Stimulated activated CD4-positive, alpha-beta T cell treated with anti-CD3 and anti-CD28 coated beads, Interleukin-1b, Interleukin-23, amount 100 ng/mL, for 1 hour (primary cell): ENCODE measurements at places on chromosomes 13 and 19.

DNA sequence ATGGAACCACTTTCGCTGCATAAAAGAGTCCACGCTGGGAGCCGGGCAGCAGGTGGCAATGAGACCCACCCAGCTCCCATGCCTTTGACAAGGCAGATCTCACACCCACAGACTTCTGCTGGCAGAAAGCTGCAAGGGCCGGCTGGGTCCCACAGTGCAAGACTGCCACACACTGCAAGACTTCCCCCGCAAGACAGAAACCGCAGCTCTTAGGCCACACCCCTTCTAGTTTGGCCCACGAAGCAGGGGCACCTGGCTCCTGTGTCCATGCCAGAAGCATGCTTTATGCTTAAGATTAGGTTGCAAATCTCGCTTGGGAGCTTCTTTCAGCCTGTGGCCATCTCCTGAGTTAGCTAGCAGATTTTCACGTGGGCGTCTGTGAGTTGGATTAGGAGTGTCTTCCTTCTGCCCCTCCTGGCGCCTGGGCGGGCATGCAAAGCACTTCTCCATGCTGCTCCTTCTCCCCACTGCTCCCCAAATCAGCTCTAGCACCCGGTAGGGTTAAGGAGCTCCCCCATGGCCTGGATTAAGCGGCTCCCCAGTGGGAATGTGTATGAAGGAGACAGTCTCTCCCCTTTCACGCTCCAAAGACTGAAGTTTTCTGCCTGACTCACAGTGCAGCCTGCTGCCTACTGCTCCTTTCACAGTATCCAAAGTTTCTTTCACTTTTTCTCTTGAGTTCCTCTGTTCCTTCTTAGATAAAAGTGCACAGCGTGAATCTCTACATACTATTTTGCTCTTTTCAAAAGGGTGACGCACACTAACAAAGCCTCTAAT, 17.7 kb downstream of the GPC6 start:
- no peak for DNase-seq

GRCh38 chr13:51453959-51454703, 1.3 kb upstream of the INTS6 start:
- DNase-seq = no peak

DNA sequence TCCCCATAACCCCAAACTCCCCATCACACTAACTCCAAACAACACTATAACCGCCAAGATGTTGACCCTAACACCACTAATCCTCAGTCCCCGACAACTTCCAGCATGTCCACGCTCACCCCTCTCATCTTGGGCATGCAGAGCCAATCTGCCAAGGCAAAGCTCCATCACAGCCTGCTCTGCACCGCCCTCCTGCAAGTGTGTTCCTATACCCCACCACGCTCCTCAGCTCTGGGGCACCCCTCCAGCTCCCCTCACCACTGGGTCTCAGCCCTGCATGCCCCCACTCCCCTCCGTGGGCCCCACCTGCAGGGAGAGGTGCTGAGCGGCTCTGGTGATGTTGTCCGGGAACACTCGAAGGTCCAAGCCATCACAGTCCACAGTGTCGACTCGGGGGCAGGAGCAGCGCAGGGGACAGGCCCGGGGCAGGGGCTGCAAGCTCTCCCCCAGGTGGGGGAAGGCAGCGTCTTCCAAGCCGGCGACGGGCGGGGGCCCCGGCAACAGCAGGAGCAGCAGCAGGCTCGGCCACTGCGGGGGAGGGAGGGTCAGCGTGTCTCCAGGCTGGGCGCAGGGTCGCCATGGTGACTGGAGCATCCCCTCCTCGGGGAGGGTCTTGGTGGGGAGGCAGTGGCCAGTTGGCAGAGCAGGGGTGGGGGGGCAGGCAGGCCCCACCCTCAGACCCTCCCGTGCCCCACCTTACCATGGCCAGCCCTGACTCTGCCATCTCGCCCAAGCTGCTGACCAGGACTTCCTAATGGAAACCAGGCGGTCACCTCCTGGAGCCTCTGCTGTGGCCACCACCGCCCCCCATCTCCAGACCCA, 527 bp downstream of the PODNL1 start:
- DNase-seq = no peak

GRCh38 chr13:102100234-102100633, 301.6 kb downstream of the FGF14 start:
- no peak for DNase-seq

DNA sequence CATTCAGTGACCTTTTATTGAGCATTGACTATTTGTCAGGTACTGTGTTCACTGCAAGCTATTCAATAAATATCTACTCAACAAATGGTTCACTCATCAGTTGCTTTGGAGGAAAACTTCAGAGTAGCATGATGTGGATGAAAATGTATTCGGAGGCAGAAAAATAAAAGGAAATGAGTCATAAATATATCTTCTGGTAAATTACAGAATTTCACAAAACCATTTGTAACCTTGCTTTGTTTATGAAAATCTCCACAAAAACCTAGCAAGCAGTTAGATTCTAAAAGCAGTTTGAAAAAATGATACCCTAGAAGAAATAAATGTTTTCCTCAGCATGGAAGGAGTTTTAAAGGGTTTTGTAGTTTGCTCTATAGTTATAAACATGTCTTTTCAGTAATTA, 399.6 kb downstream of the LMO7 start:
- no peak for DNase-seq

DNA sequence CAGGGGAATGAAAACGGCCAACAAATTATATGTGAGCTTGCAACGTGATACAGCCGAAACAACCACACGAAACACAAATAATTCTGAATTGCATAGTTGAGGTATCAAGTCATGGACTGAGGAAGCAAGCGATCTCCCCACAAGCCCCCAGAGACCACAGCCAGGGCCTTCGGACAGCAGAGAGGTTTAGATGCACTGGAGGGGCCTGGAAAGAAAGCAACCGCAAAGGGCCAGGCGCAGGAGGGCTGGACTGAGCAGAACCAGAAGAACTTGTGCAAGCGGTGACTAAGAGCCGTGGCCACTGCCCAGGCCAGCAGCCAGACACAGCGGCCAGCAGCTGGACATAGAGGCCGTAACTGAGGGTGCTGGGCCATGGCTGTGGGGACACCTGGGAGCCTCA, 131.4 kb downstream of the TNFRSF19 start:
- DNase-seq = no peak

- DNase-seq = no peak
These were observed at the start of gene CLDND2 for GRCh38 chr19:51368366-51369282. CLDND2 (minus strand) TSS chr19:51369003; CDS start chr19:51368577, 426 bp downstream.

- no peak for DNase-seq
These were observed 170.0 kb downstream of the NUFIP1 start for GRCh38 chr13:44819245-44819644.

- DNase-seq = no peak
These were observed 1.3 kb downstream of the IZUMO1 start for GRCh38 chr19:48745208-48745995.

GRCh38 chr19:45117167-45117594, 24.2 kb downstream of the PPP1R37 start:
- peak; percentile 17 for DNase-seq

GRCh38 chr13:94087100-94087499, 392.4 kb downstream of the DCT start:
- no peak for DNase-seq

- DNase-seq = no peak
These were observed 81.0 kb downstream of the CCNA1 start for GRCh38 chr13:36513266-36513665.

DNA sequence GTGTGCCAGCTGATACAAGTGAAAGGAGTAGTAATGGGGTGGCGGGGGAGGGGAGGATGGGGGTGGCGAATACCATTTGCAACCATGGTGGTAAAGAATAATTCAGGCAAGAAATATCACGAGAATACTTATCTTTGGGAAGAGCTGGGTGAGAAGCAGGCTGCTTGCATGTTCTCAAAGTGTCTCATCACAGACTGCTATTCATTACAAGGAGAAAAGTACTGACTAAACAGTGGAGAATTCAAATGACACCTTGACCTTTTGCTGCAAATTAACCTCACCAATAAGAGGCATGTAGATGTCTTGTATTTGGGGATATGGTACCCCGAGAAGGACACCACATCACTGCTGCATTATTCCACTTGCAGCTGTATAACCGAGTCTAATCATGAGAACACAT, 585.7 kb upstream of the GPC6 start:
- no peak for DNase-seq

DNA sequence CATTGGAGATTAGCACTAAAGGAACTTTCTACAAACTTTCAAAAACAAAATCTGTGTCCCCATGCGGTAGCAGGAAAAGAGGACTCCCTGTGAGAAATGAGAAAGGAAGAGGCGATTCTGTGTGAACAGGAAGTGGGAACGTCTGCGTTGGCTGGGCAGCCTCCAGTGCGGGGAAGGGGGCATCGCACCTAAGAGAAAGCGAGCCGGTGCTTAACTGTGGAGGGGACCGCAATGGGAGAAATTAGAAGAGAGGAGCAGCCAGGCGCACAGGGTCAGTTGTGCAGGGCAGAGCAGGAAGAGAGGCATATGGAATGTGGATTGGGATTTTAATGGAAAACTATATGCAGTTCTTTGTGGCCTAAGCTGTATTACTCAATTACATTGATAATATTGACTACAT, 77.4 kb upstream of the DOCK9 start:
- DNase-seq = no peak

GRCh38 chr13:95137096-95137495, 164.2 kb downstream of the ABCC4 start:
- DNase-seq = no peak

DNA sequence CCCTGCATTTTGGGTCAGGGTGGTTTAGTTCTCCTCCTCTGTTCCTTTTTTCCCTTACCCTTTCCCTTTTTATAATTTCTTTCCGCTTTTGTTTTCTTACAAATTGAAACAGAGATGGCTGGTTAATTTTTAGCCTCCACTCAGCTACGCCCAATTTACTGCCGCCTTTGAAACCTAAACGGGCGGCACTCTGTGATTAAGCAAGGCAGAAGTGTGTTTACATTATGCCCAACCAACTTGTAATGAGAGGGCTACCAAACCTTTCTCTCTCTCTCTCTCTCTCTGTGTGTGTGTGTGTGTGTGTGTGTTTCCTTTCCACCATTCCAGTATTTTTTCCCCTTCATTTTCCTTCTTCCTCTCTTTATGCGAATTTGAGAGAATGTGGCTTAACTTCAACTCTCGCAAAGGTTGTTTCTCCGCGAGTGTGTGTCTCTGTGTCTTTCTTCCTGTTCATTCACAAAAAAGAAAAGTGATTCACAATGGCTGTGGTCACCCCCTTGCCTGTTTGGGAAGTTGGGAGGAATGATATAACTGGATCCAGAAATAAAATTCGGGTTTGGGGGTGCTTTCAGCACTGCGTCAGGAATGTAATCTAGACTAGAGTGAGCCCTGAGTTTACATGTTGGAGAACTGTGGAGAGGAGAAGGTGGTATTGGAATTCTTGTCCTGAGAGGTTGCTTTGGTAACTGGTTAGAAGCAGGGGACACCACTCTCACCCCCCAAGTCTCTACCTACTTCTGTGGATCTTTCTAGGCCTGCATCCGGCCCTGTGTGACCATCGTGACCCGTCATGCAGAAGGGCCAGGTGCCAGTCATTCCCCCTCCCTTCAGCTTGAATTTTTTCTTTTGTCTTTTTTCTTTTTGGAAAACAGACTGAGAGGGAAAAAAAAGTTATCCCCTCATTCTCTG, 31.4 kb downstream of the NFIX start:
- no peak for DNase-seq

DNA sequence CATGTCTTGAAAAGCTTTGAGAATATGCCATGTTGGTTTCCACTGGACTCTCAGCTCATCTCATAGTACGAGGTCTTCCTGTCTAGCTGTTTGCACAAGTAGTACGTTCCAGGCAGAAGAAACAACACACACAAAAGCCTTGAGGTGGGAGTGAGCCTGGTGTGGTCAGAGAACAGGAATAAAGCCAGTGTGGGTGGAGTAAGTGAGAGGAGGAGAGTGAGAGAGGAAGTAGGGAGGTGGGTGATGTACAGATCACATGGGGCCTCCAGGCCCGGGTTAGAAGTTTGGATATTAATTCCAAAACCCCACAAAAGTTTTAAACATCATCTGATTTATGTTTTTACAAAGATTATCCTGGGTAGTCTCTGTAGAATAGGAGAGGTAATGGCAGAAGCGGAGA, 230.6 kb downstream of the MTUS2 start:
- DNase-seq = no peak

GRCh38 chr13:20728579-20729311, 25.2 kb downstream of the IL17D start:
- DNase-seq = no peak

DNA sequence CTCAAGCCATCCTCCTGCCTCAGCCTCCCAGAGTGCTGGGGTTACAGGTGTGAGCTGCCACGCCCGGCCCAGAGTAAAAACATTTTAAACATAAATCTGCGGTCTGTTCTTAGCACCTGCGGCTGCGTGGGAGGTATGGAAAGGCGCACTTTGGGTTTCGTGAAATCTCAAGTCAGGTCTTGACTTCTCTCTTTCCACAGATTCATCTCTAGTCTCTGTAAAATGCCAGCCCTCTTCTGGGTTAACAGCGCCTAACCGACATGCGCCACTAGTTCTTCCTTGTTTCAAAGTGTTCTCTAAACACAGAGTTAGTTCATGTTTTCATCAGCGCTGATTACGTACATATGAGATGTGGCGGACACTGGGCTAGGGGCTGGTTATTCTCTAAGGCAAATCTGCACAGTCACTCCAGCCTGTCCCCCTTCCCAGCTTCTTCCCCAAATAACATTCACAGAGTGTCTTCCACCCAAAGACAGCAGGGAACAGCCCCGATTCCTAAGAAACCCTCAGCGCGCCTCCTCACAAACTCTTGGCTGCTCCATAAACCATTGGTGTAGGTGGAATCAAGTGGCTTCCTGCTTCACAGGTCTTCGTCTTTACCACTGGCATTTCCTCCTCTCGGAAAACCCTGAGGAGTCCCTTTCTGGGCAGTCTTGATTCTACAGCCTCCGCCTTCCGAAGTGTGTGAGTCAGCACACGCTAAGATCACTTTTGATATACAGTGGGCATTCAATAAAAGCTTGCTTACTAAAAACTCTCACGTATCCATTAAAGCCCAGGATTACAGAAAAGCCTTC, 1.4 kb downstream of the PARP4 start:
- DNase-seq = peak; percentile 7
